A172 (cell line): ENCODE measurements at places on chromosomes 3 and 15.

- no peak for DNase-seq
Measured at GRCh38 chr3:73601011-73601410, 23.7 kb downstream of the PDZRN3 start.

DNA sequence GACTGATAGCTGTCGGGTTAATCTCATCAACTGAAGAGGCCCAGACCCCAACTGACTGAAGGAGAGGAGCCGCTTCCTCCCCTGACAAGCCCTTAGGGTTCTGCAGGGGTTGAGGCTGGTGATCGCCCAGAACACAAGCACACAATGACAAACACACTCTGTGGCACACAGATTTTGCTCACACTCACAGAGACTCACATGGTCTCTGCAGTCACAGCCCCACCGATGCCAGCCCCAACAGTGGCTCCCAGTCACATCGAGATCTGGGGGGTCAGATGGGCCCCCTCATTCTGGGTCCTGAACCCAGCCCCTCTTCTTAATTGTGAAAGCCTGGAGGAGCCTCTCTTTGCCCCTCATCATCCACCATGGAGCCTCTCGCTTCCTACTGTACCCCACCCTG is 16.7 kb downstream of the PTH1R start:
- no peak for DNase-seq

- DNase-seq: no peak
Measured at GRCh38 chr15:65413760-65414144, 9.0 kb downstream of the IGDCC4 start.

DNA sequence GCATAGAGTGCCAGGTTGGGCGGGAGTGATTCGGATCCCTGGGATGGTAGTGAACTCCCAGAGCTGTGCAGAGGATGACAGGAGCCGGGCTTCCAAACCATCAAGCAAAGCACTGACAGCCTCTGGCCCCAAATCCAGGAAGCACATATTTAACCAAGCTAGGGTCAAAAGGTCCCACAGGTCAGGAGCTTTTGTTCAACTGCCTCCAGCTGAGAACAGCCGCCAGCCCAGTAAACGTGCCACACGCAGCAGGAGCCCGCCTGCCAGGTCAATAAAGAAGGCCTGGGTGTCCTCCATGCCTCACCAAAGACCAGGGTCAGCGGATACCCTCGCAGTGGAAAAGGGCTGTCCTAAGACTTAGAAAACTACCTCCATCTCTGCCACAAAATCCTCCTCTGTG is 184.7 kb upstream of the LINGO1 start:
- no peak for DNase-seq

GRCh38 chr15:78007211-78007931 is 70.1 kb downstream of the TBC1D2B start:
- peak; percentile 3 for DNase-seq

- DNase-seq: no peak
Measured at GRCh38 chr15:25385986-25386385, 52.8 kb downstream of the UBE3A start.
